PC-3 (cell line): ENCODE measurements at places on chromosomes 3 and 15.
A peak's percentile ranks its signal among the peaks of the same experiment; 100 is the strongest.

DNA sequence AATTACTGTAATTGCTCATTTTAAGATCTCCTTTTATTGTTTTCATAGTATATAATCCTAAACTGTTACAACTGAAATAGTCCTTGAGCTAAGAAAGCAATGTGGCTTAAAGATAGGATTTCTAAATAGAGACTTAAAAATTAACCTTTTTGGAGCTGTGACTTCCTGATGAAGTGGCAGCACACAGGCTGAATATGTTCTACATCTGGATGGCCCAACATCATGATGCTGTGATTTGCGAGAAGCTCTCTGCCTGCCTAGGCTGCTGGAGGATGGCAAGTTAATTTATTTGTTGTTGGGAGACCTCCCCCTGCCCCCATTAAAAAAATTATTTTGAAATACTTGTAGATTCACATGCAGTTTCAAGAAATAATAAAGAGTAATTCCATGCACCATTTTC lies 134.5 kb downstream of the IGF1R start:
- DNase-seq: no peak

GRCh38 chr15:48084759-48085590 lies 35.8 kb upstream of the SLC24A5 start:
- peak; percentile 37 for DNase-seq

- DNase-seq: peak; percentile 71
Measured at GRCh38 chr3:184289426-184289938, 9.6 kb upstream of the PSMD2 start.

DNA sequence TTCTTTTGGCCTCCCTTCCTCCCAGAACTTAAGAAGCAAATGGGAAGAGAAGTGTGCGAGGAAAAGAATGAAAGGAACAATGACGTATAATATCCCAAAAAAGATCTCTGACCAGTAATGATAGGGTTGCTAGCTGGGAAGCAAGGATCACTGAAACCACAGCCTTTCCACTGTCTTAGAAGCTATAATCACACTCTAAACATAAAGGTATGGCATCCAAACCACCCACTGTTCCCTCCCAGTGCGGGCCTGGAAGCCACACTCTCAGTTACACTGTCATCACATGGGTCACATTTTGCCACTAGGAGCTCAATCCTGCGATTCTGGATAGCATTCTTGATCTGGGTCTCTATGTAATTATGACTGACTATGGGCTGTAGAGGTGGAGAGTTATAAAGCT lies 131.6 kb upstream of the HACD2 start:
- DNase-seq: no peak

DNA sequence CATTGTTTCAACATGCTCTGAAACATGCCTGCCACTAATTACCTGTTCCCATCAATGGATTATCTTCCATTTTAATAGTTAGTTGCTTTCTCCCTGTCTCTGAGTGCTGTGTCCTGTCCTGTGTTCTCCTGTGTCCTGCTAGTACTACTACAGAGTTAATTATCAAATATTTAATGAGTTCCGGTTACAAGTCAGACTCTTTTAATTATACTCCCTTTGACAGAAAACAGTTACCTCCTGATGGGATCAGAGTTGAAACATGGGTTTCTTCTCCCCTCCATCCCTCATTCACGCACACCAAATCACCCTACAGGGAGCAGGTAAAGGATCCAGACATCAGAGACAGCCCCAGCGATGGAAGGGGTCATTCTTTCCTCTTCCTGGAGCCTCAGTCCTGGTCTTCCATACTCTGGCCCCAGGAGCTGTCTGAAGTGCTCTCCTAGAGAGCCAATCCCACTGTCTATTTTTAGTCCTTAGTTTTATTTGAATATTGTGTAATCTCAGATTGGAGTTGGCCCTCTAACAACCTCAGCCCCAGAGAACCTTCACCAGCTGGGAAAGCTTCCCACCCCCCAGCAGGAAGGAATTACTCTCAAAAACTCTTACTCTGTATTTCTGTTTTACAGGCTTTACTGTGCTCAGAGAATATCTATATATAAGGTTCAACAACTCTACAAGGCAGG lies 137.0 kb upstream of the C2CD4B start:
- no peak for DNase-seq

DNA sequence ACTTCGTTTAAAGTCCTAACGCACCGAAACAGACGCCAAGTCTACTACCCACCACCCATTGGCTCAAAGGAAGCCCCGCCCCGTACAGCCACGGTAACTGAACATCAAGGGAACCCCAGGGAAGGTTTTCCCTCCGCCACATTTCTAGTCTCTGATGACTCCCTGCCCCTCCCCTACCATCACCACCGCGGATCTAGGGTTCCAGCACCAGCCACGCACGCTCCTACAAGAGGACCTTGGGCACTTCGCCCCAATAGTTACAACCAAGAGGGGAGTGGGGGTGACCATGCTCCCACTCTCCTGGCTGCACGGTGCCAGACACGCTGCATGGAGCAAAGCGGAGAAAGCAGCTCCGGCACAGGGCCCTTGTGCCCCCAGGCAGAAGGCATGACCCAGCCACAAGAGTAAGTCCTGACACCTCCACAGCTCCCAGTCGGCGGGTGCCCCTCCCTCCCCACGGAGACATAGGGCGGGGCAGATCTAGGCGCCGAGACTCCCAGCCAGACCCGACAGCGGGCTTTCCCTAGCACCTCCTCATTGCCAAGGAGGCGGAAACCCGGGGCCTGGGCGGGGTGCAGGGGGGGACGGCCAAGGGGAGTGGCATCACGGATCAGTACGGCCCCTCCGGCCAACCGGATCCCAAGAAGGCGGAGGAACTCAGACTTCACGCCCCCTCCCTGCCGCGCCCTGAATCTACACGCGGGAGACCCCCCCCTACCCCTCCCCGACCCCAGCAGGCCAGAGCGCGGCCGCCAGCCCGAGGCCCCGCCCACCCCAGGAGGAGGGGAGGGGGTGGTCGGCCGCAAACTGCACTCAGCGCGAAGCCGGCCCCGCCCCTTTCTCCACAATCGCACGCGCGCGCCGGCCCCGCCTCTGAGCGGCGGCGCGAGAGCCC lies 936 bp downstream of the SIN3A start:
- DNase-seq: peak; percentile 94

- peak; percentile 54 for DNase-seq
Measured at GRCh38 chr15:32803631-32804030, 85.8 kb downstream of the GREM1 start.

GRCh38 chr3:138265745-138266144 lies 63.9 kb downstream of the NME9 start:
- no peak for DNase-seq

- DNase-seq: no peak
Measured at GRCh38 chr15:38401106-38401505, 52.8 kb upstream of the FAM98B start.

GRCh38 chr15:44308889-44309288 lies 20.4 kb downstream of the GOLM2 start:
- DNase-seq: no peak

DNA sequence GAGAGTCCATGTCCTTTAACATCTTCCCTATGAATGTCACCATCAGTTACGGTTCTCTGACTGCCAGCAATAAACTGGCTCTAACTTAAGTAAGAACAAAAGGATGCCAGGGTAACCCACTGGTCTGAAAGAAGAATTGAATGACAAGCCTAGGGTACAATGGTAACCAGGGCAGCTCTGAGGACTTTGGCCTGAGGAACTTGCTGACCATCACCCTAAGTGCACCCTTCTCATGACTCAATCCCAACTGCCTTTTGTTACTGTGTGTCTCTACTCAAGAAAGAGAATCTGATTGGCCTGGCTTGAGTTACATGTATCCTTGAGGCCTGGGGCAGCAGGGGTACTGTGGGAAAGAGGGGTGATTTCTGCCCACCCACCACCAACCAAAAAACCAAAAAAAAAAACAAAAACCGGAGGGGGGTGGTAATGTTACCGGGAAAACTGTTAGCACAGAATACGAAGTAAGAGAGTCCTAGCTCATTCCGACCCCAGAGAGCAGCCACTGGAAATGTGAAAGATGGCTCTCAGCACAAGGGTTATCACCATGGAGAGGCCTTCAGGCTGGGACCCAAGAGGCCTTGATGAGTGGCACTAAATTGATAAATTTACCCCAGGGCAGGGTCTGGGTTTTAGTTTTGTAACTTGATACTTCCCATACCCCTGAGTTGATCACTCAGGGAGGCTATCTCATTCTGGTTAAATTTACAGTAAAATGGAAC lies 9.3 kb upstream of the SLC28A1 start:
- DNase-seq: no peak

- peak; percentile 32 for DNase-seq
Measured at GRCh38 chr3:117407317-117407716, 697.7 kb downstream of the TUSC7 start.

DNA sequence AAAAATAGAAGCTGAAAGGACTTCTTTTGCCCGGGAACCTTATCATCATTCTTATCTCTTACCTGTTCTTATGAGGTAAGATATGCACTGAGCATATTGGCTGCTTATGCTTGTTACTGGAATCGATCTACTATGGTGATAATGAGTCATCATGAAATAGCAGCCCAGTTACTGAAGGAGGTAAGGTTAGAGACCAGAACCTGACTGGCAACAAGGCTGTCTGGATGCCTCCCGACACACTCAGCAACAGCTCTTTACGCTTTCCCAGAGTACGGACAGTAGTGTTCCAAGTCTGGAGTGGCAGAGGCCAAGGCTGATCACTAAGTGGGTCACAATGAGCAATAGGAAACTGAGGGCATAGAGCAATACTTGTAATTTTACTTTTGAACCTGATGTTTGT lies 314.1 kb downstream of the NLGN1 start:
- DNase-seq: peak; percentile 17

DNA sequence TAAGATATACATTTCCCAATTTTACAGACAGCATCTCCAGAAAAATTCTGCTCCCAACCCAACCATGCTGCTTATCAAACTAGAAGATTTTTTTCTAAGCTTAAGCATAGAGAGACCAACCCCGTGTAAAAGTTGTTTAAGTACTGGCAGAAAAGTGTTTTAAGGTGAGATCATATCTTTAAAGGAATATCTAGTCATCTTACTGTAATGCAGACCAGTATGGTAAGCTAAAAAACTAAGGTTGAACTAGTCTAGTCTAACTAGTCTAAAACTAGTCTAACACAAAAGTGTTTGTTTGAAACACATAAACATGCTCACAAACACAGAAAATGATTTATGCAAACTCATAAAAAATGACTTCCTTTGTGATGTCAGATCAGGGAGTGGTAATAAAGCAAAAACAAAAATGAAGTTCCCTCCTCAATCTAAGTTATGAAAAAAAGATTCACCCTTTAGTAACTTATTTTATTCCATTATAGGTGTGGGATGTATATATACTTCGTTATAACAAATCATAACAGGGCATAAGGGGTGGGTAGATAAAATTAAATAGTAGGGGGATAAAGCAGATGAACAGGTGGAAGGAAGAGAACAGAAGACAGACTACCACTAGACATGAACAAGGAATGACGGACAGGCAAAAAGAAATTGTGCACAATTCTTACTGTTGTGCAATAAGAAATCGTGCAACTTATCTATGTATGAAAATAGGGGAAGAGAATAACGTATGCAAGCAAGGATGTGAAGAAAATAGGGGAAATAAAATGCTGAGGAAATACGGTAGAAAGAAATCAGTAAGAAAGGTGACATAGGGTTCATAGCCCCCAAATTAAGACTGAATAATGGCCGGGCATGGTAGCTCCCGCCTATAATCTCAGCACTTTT lies 10.0 kb downstream of the MYO5A start:
- peak; percentile 43 for DNase-seq

DNA sequence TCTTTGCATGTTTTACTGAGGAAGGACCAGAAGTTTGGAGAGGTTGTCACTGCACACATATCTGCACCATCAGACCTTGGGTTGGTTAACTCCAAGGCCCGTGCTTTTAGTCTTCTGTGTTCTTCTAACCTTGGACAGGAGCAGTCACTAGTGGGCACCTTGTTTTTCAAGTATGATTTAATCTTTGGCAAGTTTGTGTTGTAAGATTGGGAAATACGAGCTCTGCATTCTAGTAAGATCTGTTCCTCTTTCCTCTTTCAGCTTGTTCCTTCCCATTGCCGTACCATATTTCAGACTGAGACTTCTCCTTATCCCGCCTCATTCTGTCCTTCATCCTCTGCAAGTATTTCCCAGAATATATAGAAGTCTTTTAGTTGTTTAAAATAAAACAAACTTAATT lies 5.1 kb downstream of the TMOD2 start:
- no peak for DNase-seq

DNA sequence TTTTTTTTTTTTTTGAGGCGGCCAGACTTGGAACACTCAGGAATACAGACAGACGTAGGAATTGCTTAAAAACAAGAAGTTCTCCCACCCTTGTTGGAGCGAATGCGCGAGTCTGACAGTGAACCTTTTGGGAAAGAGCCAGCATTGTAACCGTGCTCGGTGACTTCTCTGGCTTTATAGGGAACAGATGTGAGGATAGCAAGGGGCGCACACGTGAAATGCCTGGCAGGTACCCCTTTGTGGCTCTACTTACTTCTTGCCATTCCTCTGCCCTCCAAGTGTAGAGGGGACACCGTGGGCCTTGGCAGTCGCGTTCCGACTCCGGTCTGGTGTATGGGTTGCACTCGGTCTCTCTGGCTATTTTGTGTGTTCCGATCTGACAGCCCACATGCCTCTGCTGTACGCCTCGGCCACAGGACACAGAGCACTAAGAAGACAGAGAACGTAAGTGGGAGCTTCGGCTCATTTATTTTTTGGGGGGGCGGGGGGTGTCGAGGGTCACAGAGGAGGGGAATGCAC lies 126.4 kb downstream of the ADAMTS9 start:
- DNase-seq: no peak

GRCh38 chr3:169165196-169166158 lies 498.0 kb downstream of the MECOM start:
- no peak for DNase-seq

GRCh38 chr3:124878561-124879336 lies 8.4 kb downstream of the ITGB5 start:
- peak; percentile 90 for DNase-seq

GRCh38 chr15:41438206-41438605 lies 21.3 kb downstream of the RTF1 start:
- DNase-seq: no peak

DNA sequence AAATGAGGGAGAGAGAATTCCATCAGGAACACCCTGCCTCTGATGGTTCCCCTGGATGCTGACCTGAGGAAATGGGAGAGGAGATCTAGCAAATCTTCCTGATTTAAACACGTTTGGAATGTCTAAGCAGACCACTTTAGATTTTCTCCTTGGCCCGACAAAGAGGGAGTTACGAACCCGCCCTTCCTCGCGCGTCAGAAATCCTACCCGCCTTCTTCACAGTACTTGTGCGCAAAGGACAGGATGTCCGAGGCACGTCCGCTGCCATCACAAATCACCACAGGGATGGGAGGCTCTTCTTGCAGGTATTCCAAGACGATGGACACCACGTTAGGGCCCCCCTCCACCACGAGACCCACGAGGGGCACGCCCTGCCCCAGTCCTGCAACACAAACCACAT lies 38.6 kb downstream of the TRPM1 start:
- DNase-seq: no peak

- peak; percentile 66 for DNase-seq
Measured at GRCh38 chr3:56042326-56042951, 425.8 kb downstream of the ERC2 start.

GRCh38 chr3:133270631-133271030 lies 129.2 kb upstream of the BFSP2 start:
- DNase-seq: no peak
